Activated CD4-positive, alpha-beta T cell treated with anti-CD3 and anti-CD28 coated beads for 24 hours (primary cell): ENCODE measurements at places on chromosomes 16 and 17.

DNA sequence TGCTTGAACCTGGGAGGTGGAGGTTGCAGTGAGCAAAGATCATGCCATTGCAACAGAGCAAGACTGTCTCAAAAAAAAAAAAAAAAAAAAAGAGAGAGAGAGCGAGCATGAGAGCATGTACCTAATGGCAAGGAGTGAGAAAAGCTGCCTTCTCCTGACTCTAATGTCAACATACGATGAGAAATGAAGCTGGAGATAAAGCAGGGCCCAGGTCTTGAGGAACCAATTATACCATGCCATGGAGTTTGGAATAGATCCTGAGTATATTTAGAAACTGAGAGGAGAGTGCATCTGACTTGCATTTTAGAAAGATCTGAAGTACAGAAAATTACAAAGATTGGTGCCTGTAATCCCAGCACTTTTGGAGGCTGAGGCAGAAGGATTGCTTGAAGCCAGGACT, 3.8 kb upstream of the MAP2K6 start:
- no peak for DNase-seq

GRCh38 chr16:4800290-4801041, 2.0 kb downstream of the ROGDI start:
- no peak for DNase-seq

- DNase-seq, result no peak
Observed at GRCh38 chr16:58842156-58842555, 108.0 kb upstream of the GOT2 start.

GRCh38 chr16:2902337-2903130, 9.2 kb upstream of the FLYWCH1 start:
- DNase-seq, result no peak

GRCh38 chr16:29684679-29685078, 5.7 kb downstream of the QPRT start:
- no peak for DNase-seq

GRCh38 chr17:58245428-58246103, 7.2 kb downstream of the LPO start:
- DNase-seq, result no peak

GRCh38 chr17:75288770-75289114, 491 bp downstream of the SLC25A19 start:
- DNase-seq, result no peak

DNA sequence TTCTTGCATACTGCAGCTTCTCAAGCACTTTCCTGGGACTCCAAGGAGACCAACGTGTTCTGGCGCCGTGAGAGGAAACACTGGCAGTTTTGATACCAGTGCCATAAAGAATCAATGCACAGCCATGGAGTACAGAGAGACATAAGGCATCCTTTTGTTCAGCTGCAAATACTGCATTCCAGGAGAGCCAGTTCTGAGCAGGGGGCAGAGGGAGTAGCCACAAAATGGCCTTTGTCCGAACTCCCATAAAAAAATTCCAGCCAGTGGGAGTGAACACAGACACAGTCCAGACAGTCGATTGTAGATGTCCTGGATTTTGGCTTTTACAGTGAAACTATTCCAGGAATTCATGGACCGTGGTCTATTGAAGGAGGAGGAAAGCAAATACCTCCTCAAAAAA, 36.2 kb upstream of the TEKT3 start:
- DNase-seq, result no peak

- no peak for DNase-seq
Observed at GRCh38 chr17:80844418-80844990, 147.1 kb upstream of the CHMP6 start.

- DNase-seq, result no peak
Observed at GRCh38 chr17:47733674-47734410, 806 bp downstream of the TBX21 start.

- no peak for DNase-seq
Observed at GRCh38 chr16:88462396-88462795, 9.3 kb downstream of the ZFPM1 start.

DNA sequence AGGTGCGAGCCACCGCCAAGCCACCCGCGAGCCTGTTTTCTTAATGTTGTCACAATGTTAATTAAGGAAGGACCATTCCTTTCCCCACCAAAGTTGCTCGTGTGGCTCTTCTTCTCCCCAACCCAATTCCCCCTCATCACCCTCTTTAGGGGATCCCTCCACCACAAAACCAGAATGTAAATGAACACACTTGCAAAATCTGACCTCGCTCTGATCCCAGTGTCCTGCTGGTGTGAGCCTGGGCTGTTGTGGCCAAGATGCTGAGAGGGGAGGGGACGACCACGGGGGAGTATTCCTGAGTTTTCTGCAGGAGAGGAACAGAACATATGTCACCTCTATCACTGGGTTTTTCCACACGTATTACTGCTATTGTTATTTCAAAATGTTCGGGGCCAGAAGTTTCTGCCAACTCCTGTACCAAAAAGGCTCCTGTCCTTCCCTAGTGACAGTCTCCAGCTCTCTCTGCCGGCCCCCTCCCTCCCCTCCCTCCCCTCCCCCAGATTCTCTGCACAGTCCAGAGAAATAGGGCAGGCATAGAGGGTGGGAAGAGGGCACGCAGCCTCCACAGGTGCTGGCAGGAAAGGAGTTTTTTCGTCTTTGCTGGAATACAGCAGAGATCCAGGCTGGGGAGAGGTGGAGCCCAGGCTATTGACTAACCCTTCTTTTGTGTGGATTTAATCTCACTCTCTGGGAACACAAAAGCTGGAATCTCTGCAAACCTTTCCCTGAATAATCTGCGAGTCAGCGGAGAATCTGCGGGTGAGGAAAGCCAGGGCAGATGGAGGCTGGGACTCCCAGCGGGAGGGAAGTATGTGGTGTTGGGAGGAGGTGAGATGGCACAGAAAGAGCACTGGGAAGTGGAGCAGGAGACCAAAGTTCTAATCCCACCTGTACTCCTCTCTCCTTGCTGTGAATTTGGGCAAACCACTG, 4.5 kb upstream of the CA4 start:
- DNase-seq, result no peak

DNA sequence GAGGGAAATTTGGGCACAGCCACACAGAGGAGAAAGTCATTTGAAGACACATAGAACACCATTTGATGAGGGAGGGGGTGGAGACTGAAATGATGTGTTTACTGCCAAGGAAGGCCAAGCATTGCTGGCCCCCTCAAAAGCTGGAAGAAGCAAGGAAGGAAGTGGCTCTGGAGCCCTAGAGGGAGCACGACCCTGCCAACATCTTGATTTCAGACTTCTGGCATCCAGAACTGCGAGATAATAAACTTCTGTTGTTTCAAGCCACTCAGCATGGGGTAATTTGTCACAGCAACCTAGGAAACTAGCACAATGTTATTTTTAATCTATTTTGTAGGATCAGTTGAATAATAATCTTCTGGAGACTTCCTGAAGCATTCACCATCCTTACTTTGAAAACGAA, 314.8 kb upstream of the GOT2 start:
- no peak for DNase-seq

- no peak for DNase-seq
Observed at GRCh38 chr16:1691956-1692355, 13.9 kb downstream of the JPT2 start.

DNA sequence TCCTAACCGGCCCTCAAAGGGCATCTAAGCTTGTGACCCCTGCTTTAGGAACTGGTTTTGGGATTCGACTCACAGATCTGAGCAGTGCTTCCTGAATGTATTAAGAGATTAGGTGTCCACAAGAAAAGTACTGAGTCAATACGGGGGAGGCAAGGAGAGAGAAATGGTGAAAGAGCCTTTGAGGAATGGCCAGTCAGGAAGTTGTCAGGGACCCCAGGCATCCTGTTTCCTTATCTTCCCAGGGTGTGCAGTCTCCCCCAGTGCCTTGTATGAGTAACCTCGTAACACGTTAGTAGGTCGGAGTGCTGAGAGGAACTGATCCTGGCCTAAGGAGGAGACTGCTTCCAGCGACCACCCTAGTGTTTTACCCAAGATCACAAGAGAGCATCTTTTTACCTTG, 16.4 kb upstream of the TMED6 start:
- DNase-seq, result no peak

DNA sequence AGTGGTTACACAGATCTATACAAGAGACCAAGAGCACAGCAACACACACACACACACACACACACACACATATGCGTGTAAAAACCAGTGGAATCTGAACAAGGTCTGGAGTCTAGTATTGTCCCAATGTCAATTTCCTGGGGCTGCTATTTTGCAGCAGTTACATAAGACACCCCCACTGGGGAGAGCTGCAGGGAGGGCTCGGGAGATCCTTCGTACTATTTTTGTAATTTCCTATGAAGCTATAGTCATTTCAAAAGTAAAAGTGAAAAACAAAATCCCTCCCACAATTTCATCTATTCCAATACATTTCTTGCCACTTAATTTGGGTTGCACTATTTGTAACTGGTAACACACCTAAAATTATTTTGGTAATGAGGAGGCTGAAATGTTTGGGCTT, 68.5 kb downstream of the C16orf95 start:
- no peak for DNase-seq

GRCh38 chr17:19237389-19238166, 412 bp downstream of the EPN2 start:
- peak; percentile 16 for DNase-seq

GRCh38 chr17:82127704-82128103, 29.7 kb upstream of the FASN start:
- DNase-seq, result no peak

- no peak for DNase-seq
Observed at GRCh38 chr16:49505556-49505955, 132.0 kb downstream of the C16orf78 start.

DNA sequence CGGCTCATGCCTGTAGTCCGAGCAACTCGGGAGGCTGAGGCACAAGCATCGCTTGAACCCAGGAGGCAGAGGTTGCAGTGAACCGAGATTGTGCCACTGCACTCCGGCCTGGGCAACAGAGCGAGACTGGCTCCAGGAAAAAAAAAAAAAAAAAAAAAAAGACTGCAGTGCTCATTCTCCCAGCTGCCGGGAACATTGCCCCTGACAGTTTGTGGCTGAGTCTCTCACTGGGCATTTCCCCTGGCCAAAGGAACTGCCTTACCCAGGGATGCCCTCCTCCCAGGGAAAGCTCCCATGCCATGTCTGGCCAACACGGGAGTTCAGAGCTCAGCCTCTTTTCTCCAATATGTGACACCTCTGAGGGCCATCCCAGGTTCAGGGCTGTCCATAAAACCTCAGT, 21.3 kb upstream of the USP10 start:
- no peak for DNase-seq

- no peak for DNase-seq
Observed at GRCh38 chr16:9679213-9679767, 502.9 kb downstream of the GRIN2A start.

GRCh38 chr16:89062389-89063345, 31.0 kb upstream of the ACSF3 start:
- DNase-seq, result no peak

DNA sequence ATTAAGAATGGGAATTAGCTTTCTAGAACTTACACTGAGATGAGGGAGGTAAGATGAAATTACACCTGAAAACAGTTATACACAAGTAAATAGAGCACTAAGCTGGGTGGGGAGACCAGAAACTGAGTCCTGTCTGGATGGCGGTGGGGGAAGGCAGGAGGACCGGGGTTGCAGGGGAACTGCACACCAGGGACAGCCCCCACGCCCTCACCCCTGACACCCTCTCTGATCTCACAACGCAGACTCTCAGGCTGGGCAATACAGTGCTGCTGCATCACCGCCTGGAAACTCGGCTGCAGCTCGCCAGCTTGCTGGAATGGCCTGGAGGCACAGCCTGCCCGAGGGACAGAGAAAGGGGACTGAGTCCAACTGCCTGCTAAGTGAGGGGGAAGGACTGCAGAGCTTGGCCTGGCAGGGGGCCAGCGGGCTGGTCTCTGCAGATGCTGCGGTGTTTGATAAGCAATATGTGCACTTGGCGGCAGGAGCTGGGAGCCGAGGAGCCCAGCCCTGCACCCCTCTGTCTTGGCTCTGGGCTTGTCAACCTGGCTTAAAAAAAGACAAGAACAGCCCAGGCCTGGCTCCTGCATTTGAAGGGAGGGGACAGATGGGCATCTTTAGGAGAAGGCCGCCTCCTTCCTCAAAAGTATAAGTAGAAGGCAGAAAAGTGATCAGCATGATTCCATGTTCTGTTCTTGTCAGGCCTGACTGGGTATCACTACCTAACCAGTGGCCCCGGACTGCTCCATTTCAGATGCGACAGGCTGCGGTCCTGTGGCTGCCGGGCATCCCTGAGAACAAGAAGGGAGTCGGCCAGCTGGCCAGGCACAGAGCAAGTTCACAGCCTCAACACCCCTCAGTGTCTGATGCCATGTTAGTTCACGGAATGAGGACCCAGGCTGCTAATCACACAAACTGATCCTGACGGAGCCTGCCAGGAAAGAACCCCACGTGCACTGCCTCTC, 30.2 kb downstream of the SPHK1 start:
- no peak for DNase-seq

GRCh38 chr16:31569360-31569717, 41.6 kb downstream of the AHSP start:
- no peak for DNase-seq

DNA sequence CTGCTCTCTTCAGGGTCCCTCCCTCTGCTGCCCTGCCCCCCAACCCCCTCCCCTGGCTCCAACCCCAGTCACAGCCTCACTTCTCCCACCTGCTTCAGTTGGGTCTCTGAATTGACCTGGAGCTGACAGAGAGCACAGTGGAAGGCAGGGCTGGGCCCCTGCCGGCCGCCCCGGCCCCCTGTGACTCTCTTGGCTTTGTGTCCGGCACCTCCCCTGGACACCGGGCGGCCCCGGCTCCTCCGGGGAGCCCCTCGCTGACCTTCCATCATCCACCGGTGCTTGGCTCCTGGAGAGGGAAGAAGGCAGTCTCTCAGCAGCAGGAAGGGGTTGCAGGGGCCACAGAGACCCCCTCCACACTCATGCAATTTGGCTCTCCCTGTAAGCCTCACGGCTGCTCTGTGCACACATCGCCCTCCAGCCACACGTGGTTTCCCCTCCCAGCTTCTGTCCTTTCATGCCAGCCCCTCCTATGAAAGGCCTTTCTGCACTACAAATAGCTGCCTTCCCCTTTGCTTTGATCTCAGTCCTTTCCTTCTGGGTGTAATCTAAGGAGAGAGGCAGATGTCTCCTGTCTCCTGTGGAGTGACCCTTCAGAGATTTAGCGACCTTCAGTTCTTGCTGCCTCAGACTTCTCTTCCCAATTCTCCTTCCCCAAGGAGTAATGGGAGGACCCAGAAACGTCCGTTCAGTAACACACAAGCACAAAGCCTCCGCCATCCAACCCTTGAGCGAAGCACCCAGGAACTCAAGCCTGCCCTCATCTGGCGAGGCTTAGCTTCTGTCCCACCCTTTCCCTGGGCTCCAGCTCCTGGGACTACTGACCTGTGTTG, 8.3 kb downstream of the NKIRAS2 start:
- DNase-seq, result no peak

DNA sequence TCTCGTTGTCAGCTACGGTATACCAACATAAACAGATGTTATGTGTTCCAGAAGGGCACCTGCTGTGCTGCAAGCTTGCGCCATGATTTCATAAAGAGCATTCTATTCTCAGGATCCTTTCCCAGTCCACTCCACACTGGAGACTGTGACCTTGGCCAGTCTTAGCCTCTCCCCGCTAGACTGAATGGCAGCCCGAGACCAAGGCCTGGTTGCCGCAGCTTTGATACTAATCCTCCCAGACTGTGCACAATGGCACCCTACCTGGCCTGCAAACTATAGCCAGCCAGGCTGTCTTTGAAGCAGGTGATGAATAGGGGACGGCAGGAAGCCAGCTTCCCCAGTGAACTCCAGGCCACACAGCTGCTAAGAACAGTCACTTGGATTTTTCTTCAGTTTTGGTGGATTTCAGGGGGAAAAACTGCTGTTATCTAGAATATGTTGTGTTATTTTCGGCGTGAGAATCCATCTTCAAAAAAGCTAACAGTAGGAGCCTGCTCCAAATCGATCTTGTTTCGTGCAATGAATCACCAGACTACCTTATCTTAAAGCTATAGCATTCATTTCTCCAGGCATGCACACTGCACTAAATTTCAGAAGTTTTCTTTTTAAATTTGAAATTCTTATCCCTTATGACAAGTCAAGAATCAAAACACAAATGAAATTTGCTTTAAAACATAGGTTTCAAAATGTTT, 289.0 kb downstream of the CEP112 start:
- no peak for DNase-seq
